ENCODE measurements at places on chromosomes 5 and 9.
A peak's percentile ranks its signal among the peaks of the same experiment; 100 is the strongest.

DNA sequence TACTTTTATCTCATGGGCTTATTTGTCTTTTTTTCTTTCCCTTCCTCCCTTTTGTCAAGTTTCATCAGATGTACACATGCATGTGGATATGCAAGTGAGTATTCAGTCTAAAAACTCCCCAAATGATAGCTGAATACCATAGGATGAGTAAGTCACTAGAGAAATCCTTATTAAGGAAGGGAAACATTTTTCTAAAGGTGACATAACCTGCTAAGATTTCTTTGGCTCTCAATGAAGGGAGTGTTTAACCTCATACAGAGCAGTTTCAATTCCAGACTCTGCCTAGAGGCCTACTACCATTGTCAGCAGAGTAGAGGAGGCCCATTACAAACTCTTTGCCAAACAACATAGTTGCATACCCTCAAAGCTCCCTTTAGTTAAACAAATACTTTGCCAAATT, 192.4 kb downstream of the ARHGEF28 start:
- DNase-seq, result no peak

GRCh38 chr9:16158093-16158492, 605.2 kb downstream of the CCDC171 start:
- DNase-seq, result no peak

DNA sequence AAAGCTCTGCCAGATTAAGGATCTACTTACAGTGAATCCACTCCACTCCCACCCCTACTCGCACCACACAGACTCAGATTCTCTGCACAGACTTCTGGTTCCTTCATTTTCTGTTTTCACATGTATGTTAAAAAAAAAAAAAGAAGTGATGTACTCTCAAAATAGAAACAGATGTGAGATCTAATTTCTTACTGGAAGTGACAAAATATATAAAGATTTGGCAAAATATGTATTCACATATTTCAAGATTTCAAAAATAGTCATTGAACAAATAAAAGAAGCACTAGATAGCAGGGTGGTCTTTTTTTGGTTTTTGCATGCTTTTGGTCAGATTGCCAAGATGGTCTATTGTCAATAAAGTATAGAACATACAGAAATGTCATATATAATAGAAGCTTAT, 379.2 kb downstream of the TMEM167A start:
- no peak for DNase-seq

DNA sequence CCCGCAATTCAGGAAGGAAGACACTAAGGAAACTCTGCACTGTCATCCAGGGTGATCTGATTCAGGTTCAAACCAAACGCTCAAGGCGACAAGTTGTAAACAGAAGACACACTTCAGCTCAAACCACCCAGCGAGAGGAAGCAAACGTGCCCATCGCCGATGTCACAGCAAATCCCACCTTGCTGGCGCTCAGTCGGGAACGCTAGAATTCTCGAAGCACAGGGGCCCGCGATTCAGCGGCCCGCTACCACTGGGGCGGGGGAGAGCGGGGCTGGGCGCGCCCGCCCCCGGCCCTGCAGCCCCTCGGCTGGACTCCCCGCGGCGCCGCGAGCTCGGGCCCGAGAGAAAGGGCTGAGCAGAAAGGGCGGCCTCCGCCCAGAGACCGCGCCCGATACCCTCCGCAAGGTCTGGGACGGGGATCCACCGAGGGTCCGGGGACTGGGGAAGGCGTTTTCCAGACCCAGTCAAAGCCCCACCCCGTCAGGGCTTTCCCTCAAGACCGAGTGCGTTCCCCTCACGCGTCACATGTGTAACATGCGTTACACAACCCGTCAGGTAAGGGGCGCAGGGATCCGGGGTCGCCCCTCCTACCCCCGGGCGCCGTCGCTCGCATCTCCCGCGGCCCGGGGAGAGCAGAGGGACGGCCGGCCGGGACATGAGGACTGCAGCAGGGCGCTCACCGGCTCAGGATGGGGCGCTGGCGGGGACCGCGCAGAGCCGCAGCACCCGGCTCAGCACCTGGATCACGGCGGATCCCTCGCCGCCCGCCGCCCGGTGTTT, 469 bp downstream of the AGTPBP1 start:
- DNase-seq, result no peak

- DNase-seq, result peak; percentile 14
Observed at GRCh38 chr9:134689321-134690181, 47.9 kb downstream of the COL5A1 start.

- no peak for DNase-seq
Observed at GRCh38 chr5:16665601-16666000, 48.8 kb upstream of the RETREG1 start.

- DNase-seq, result no peak
Observed at GRCh38 chr9:97153967-97154366, 115.0 kb upstream of the CTSV start.

- no peak for DNase-seq
Observed at GRCh38 chr5:98372351-98372750, 401.1 kb upstream of the RGMB start.

- DNase-seq, result peak; percentile 33
Observed at GRCh38 chr9:81737871-81738507, 48.6 kb upstream of the TLE1 start.

DNA sequence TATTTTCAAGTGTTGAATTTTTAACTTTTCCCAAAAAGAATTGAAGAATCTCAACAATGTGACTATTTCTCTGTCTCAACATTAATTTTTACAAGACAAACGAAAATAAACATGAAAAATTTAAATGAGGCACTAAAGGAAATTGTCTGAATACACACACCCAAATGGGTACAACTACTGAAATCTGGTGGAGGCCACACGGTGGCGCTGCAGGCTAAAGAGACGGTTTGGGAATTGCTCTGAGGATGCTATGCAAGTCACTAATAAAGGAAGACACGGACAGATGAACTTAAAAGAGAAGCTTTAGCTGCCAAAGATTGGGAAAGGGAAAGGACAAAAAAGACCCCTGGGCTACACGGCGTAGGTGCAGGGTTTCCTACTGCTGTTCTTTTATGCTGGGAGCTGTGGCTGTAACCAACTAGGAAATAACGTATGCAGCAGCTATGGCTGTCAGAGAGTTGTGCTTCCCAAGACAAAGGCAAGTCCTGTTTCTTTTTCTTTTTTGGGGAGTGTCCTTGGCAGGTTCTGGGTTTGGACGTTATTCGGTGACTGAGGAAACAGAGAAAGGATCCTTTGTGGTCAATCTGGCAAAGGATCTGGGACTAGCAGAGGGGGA, at the start of gene PCDHB10:
TSS of gene PCDHB10 (plus strand) at position 244 of the 616 bp plus-strand sequence. CDS start at position 444, 200 bp downstream.
- DNase-seq, result peak; percentile 9

DNA sequence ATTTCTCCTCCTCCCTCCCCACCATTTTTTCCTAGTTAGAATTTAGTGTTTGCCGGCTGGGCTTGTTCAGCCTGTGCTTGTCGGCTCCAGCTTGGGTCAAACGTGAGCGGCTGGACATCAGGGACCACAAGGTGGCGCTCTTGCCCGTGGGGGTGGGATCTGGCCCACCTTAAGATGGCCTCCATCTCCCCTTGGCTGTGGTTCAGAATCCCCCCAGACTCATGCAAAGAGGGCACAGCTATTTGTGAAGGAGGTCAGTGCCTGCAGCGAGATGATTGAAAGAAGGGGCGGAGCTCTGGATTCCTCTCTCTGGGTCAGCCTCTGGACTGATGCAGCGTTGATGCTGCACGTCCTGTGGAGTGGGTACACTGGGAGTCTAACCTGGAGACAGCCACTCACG, 283.3 kb upstream of the TUT7 start:
- DNase-seq, result peak; percentile 6

GRCh38 chr5:133391354-133392136, 220.8 kb downstream of the FSTL4 start:
- DNase-seq, result no peak

DNA sequence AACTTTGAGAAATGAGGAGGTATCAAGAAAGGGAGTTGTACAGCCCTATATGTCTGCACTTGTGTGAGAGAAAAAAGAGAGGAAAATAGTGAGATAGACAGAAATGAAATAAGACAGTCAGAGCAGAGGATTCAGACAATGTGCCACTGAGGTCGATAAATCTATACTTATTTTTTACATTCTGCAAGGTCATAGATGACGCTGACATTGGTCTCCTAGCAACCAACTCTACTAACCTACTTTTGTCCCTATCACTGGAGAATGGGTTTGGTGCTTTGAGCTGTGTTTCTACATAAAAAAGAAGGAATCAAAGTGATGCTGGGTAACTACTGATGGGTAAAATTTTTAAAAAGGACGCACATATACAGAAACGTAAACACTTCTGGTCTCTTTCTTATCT, 573.3 kb upstream of the RORB start:
- no peak for DNase-seq

DNA sequence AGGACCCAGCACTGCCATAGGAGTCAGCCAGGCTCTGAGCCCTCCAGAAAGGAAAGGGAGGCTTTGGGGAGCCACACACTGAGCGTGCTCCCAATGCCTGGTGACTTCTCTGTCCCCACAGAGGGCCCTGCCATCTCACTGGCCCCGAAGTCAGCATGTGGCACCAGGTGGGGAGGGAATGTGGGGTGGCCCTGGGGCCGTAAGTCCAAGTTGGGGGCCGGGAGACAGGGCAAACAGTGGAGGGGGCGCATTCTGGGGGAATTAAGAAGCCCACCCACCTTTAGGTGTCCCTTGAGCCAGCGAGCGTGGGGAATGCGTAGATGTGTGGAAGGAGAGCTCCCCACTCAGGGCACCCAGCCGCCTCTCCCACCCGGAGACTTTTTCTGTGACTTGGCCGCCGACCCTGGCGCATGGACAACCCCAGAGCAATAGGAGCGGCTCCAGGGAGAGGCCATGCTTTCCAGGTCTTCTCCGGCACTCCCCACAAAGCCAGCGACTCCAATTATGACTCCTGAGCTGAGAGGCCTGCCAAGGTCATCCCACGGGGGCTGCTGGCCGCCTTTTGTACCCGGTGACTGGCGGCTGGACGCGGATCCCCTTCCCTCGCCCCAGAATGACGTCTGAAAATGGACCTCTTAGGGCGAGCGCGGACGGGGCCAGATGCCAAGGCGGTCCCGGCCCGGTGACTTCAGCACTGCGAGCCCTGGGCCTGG, 9.8 kb downstream of the IRX1 start:
- no peak for DNase-seq

GRCh38 chr5:112560371-112560770, 141.3 kb upstream of the EPB41L4A start:
- DNase-seq, result no peak

DNA sequence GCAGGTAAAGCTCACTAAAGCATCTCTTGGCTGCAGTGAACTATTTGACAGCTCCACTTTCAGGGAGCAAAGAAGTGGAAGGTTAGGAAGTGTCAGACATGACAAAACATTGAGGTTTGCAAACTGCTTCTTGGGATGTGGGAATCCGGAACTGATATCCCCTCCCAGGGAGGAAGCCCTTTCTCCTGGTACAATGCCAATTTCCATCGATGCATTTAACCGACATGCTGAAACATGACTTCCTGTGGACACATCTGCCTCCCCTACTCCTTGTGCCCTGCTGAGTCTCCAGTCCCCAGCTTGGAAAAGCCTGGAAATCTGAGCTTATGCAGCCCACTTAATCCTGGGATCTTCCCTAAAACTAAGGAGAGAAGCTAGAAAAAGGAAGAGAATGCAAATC, 323.1 kb upstream of the DAP start:
- DNase-seq, result no peak
